ENCODE measurements at places on chromosomes 2 and 18.

GRCh38 chr18:51480407-51481261 is 283.2 kb upstream of the MEX3C start:
- no peak for DNase-seq

GRCh38 chr2:21655136-21655535 is 531.4 kb downstream of the TDRD15 start:
- no peak for DNase-seq

DNA sequence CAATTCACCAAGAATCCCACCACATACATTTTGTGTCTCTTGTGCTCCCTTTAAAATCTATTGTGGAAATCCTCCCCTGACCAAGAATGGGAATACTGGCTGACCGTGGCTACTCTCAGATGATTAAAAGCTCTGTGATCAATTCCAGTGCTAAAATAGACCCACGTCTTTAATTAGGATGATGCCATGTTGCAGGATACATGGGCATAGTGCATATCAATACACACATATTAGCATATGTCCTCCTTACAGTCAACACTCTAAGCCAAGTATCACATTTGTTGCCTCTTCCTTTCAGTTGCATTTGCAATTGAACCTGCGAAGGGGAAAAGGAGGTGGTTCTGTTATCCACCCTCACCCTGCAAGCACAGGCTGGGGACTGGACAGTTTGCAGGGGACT is 41.8 kb downstream of the SPP2 start:
- DNase-seq = no peak

DNA sequence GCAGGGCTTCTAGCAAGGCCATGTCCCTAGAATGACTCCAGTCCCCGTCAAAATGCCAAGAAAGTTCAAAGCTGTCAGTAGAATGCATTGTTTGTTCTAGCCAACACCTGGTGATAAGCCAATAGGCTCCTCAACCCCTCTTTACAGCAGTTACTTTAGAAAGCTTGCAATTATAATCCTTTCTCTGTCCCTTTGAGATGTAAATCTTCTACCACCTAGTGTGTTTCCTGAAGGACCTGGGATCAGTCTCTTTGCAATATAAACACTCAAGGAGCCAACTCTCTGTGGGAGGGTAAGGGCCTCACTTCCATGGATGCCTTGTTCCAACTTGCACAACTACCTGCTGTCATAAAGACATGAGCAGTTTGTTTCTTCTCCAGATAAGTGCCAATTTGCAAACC is 301.8 kb downstream of the NBAS start:
- no peak for DNase-seq

DNA sequence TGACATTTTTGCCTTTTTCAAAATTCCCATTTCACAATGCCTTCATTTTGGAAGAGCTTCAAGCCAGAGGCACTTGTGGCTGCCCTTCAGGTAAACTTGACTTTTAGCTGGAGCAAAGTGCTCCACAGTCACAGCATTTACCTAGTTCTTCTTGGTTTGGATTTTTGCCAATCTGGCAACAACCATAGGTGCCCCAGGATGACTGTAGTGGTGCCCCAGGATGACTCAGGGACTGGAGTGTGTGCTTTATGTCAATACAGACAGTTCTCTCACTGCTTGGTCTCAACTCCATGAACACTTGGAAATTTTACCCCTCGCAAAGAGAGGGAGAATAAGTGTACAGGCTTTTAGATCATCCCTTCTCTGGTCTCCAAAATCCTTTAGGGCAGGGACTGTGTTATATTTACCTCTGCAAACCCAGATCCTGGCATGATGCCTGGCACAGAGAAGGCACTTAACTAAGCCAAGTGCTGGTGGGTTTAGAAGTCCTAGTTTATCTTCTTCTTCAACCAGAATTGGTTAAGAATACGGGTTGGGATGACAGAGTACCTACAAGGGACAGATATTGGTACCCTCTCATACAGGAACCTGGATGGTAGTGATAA is 15.3 kb upstream of the PTPN4 start:
- no peak for DNase-seq

DNA sequence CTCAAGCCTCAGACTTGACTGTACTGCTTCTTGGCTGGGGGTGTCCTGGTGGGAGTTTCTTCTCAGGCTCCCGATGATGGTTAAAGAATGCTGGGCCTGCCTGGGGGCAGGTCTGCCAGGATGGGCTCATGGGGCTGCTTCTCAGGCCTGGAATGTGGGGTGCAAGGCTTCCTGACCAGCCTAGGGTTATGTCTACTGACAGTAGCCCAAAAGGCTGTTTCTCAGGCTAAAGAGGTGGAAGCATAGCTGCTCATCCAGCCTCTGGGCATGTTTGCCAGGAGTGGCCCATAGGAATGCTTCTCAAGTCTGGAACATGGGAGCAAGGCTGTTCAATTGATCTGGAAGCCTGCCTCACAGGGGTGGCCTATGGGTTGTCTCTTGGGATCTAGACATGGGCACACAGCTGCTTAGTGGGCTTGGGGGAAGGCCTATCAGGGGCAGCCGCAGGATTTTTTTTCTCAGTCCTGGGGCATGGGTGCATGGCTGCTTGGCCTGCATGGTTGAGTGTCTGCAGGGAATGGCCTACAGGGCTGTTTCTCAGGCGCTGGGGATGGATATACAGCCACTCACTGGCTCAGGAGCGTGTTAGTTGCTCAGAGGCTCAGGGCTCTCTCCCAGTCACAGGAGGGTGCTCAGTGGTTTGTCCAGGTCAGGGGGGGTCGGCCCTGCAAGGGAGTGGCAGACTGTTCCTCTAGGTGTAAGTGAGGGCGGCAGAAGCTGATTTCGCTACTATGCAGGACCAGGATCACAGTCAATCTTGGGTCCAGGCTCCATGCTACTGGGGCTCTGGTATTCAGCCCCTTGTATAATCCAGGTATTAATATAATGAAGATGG is 617.3 kb upstream of the REG3G start:
- no peak for DNase-seq

- DNase-seq = no peak
These were observed 331.7 kb downstream of the GBX2 start for GRCh38 chr2:235836491-235836911.

DNA sequence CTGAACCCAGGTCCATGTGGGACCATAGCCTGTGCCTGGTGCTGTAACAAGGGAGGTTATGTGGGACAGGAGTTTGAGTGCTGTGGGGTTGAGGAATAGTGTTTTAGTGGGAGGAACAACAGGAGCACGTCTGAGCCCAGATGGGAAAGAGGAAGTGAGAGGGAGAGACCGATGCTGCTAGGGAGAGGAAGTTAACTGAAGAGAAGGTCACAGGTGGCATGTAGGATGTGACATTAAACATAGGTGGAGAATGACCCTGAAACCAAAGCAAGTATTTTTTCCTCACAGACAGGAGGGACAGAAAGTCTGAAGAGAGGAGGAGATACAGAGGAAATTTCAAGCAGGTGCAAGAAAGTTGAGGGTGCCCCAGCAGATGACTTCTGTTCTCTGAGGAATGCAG is 87.8 kb downstream of the ACOXL start:
- no peak for DNase-seq

DNA sequence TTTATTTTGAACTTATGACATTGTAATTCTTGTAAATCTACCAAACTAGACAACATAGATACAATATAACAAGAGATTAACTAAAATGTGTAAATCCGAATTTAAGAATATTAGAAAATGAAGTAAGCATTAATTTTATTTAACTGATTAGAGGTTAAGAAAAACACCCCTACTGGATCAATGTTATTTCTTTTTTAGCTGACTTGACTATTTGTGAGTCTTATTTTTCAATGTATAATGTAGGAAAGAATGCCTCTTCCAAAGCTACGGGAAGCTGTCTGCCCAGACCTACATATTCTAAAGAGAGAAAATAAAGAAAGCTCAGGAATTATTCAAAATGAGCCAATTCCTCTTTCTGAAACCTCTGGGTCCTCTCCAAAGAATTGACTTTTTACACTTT is 490.8 kb upstream of the CDH7 start:
- DNase-seq = no peak

DNA sequence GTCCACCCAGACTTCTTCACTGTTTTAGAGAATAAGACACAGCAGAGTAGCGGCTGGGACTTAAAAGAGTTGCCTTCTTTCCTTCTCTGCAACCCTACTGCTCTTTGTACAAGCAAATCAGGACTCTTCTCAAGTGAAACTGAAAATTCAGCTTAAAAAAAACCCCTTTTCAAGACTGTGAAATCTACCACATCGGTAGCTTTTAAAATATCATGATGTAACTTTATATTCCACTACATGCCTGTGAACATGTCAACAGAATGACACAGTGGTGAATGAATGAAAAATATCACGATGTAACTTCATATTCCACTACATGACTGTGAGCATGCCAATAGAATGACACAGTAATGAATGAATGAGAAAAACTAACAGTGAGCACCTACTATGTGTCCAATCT is 53.4 kb downstream of the TCF4 start:
- no peak for DNase-seq

DNA sequence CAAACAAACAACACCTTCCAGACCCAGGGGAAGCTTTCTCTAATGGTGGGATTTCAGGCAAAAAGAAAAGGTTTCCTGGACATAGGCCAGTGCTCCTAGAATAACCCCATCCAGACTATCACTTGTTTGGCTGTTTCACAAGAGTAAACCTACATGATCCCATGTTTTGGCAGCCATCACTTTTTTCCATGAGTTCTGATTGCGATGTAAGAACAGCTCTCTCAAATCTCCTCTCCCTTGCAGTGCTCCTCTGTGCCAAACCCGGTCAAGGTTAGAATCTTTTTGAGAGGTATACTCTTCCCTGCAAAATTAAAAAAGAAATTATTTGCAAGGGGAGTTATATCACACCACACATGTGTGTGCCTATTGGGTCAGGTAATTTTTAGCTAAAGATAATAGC is 11.9 kb downstream of the GRP start:
- DNase-seq = no peak

DNA sequence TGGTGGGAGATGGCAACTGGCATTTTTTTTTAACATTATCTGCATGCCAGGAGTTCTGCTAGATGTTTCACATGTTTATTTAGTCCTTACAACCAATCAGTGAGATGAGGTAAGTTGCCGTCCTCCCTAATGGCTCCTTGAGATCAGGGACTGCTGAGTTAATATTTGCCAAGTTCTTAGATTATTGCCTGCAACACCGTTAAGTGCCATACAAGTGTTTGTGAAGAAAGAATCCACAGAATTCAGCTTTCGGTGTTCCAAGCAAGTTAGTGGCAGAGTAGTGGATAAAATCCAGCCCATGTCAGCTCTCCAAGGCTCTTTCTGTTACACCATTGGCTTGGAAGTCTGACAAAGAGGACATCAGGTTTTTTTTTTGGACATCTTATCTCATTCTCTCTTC is 95.9 kb downstream of the C1QL2 start:
- no peak for DNase-seq

GRCh38 chr2:197128897-197129296 is 181.7 kb downstream of the ANKRD44 start:
- no peak for DNase-seq

GRCh38 chr2:20150110-20150706 is 74.7 kb downstream of the SDC1 start:
- no peak for DNase-seq

DNA sequence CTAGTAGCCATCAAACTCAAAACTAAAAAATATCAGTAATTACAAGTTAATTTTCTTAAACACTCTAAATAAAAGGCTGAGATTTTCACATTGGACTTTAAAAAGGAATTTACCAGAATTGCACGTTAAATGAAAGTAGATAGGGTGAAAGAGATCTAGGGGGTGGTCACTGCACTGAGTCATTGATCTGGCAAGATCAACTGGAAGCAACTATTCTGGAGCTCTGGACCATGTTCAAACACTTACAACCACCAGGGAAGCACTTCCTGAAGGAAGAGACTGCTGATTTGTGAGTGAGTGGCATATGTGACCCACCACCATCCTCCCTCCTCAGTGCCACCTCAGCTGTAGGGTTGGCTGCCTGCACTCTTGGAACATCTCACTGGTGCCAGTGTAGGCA is 111.8 kb downstream of the UGGT1 start:
- DNase-seq = no peak

- DNase-seq = no peak
These were observed 81.9 kb downstream of the TCF7L1 start for GRCh38 chr2:85215081-85215447.

All from GDM1 (cell line).